ENCODE measurements at places on chromosomes 2 and 18.

GRCh38 chr2:27960237-27960912, 69.8 kb downstream of the BABAM2 start:
- no peak for DNase-seq

GRCh38 chr2:166375736-166376487, at the start of gene SCN9A:
Gene SCN9A, minus strand, starts transcription at chr2:166375944. Its CDS starts 64,188 bp downstream, at chr2:166311756.
- no peak for DNase-seq

GRCh38 chr2:189276277-189276676, 96.7 kb upstream of the COL5A2 start:
- DNase-seq, result no peak

DNA sequence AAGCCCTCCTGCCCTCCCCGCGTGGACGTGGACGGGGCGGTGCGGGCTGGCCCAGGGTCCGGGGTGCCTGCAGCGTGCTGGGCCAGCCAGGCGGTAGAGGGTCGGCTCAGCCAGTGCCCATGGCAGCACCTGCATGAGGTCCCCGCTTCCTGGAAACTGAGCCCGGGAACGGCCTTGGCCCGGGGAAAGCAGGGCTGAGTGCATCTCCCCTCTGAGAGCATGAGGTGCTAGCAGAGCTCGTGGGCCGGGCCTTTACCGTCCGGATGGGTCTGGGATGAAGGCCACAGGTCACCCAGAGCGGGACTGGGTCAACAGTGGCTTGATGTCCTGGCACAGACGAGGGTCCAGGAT, 39.8 kb downstream of the TSHZ1 start:
- no peak for DNase-seq
